ENCODE measurements at places on chromosomes 7 and 10. TPM values are rescaled to one million over a fixed set of nuclear protein-coding genes. Genes with fewer than 3 reads are reported as not detected.

RNF133 gene
- total RNA-seq: 0.46 TPM

TRPV5 gene
- not detected for total RNA-seq

TSPAN15 gene
- 1.7 TPM for total RNA-seq

TMEM270 gene
- total RNA-seq: not detected

CPED1 gene
- total RNA-seq: 64.8 TPM
